ENCODE measurements at places on chromosomes 16 and 17. TPM values are rescaled to one million over a fixed set of nuclear protein-coding genes. Genes with fewer than 3 reads are reported as not detected.

DNA sequence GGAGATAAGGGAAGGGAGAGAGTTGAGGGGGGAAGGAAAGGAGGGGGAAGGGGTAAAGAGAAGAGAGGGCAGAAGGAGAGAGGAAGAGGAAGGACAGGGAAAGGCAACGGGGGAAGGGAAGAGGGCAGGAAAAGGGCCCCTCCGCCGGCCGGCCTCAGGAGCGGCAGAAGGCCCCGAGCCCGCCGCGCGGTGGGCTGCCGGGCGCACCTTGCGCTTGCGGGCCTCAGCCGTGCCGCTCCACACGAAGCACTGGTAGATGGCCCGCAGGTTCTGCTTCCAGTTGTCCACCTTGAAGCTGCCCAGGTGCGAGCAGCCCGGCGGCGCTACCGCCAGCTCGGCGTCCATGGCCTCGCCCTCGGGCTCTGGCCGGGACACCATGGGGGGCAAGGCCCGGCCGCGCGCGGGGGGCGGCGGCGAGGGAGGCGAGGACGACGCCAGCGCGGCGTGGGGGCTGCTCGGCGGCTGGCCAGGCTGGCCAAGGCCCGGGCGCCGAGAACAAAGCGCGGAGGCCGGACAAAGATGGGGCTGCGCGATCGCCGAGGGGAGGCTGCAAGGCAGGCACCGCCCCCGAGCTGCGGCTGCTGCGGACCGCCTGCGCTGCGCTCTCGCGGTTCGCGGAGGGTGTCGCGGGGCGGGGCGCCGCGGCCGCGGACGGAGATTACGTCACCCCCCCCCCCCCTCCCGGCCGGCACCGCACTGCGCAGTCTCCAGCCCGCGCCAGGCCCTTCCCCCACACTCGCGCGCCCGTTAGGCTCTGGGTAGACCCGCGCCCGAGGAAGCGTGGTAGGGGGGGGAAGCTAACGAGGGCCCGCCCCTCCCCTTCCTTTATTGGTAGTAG lies at the start of gene USP22:
TSS of gene USP22 (minus strand) at position 554 of the 838 bp plus-strand sequence. CDS start at position 378, 176 bp downstream.
- peaks cover 23% of the 10 kb centered on the region for H3K4me1 ChIP-seq
- H3K36me3 ChIP-seq: peaks cover 5% of the 10 kb centered on the region
- no peak for DNase-seq

DNA sequence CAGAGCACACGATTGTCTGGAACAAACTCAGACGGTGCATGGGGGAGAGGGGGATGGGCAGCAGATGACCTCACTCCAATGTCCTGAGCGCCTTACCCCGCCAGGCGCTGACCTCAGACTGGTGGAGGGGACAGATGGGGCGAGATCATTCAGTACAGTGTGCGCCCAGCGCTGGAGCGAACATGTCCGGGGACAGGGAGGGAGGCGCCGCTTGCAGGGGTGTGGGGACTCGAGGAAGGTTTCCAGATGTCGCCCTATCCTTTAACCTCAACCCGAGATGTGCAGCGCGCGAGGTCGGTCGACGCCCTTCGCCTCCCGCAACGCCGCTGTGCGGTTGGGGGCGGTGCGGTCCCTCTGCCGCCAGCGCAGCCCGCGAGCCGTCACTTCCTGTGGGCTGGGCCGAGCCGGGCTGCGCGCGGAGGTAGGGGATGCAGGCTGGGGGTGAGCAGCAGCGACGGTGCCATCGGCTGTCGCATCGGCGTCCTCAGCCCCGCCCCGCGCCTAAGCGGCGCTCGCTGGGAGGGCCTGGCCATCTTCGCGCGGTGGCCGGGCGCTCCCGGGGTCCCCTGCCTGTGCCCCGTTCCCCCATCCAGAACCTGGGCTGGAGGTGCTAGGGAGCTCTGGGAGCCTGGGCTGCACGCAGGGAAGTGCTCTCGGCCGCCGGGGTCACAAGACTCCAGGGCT lies 5.3 kb upstream of the CDR2L start:
- peak overlapping the region; percentile 65 for H3K27ac ChIP-seq
- no peaks in the 10 kb centered on the region for H3K36me3 ChIP-seq
- H3K27me3 ChIP-seq: no peaks in the 10 kb centered on the region

- no peak overlapping the region for H3K4me3 ChIP-seq
- DNase-seq: no peak
- no peaks in the 10 kb centered on the region for H3K4me1 ChIP-seq
- peaks cover 2% of the 10 kb centered on the region for H3K36me3 ChIP-seq
- no peaks in the 10 kb centered on the region for H3K27me3 ChIP-seq
Observed at GRCh38 chr17:17575360-17576251, 15.9 kb downstream of the PEMT start.

GRCh38 chr16:66619534-66620428 lies 15.3 kb downstream of the CMTM3 start:
- no peak overlapping the region for H3K27ac ChIP-seq
- no peaks in the 10 kb centered on the region for H3K36me3 ChIP-seq
- no peak overlapping the region for H3K4me3 ChIP-seq
- no peaks in the 10 kb centered on the region for H3K27me3 ChIP-seq
- H3K4me1 ChIP-seq: no peaks in the 10 kb centered on the region
- DNase-seq: no peak

- peaks cover 4% of the 10 kb centered on the region for H3K36me3 ChIP-seq
- no peak overlapping the region for H3K4me3 ChIP-seq
- H3K27me3 ChIP-seq: no peaks in the 10 kb centered on the region
Observed at GRCh38 chr16:69794486-69794885, 32.4 kb downstream of the WWP2 start.

DNA sequence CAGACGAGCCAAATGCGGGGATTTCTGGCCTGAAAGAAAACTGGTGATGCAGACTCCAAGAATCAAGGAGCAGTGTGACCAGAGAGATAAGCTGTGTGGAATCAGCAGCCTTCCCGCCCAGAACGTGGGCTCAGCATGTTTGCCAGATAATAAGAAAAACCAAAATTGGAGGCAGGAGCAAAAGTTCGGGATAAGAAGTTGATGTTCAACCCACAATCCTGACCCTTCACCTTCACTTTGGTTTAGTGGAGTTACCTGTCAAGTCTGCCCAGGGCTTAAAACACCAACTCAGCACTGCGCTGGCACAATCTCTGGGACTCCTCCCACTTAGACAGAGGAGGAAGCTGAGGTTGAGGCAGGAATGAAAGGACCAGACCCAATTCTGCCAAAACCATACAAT lies 3.1 kb downstream of the SLC43A2 start:
- peaks cover 20% of the 10 kb centered on the region for H3K4me1 ChIP-seq
- no peaks in the 10 kb centered on the region for H3K27me3 ChIP-seq
- no peaks in the 10 kb centered on the region for H3K36me3 ChIP-seq

DNA sequence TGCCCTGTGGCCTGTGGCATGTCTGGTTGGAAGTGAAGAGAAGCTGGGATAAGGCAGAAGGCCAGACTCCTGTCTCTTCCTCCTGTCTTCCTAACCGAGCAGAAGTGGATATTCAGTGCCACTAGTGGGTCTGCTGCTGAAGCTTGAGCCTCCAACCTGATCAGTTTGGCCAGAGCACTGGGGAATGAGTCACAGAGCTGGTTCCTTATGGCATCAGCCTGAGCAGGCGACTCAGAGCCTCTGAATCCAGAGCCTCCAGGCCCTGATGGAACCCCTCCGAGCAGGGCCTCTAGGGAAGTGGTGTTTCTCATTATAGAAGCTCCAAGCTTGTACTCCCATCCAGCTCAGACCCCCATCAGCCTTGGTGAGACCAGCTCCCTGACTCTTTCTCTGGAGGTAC lies 2.0 kb downstream of the WSCD1 start:
- H3K4me1 ChIP-seq: no peaks in the 10 kb centered on the region
- no peak for DNase-seq
- H3K4me3 ChIP-seq: no peak overlapping the region

- H3K4me3 ChIP-seq: peak overlapping the region; percentile 66
- H3K27me3 ChIP-seq: no peaks in the 10 kb centered on the region
- no peaks in the 10 kb centered on the region for H3K36me3 ChIP-seq
Observed at GRCh38 chr17:77407321-77408277, 266.8 kb downstream of the SEC14L1 start.

GRCh38 chr17:15334266-15334665 lies 7.1 kb downstream of the TEKT3 start:
- DNase-seq: no peak
- H3K4me3 ChIP-seq: no peak overlapping the region
- H3K4me1 ChIP-seq: no peaks in the 10 kb centered on the region

Gene STH
- total RNA-seq: not detected

Gene MYCBPAP
- 9.2 TPM for total RNA-seq

Gene RNF222
- 0.14 TPM for total RNA-seq

Gene WIPF2
- total RNA-seq: 25.2 TPM

Gene SSTR5
- total RNA-seq: not detected

Gene HOXB3
- total RNA-seq: 0.48 TPM

Gene TBC1D3I
- 0.54 TPM for total RNA-seq

Gene CPNE2
- 1.4 TPM for total RNA-seq

Data from naive thymus-derived CD4-positive, alpha-beta T cell (primary cell).